ENCODE measurements at places on chromosomes 3 and 15.
A peak's percentile ranks its signal among the peaks of the same experiment; 100 is the strongest.

GRCh38 chr3:5056111-5056391 lies 66.0 kb upstream of the ARL8B start:
- no peak for DNase-seq

DNA sequence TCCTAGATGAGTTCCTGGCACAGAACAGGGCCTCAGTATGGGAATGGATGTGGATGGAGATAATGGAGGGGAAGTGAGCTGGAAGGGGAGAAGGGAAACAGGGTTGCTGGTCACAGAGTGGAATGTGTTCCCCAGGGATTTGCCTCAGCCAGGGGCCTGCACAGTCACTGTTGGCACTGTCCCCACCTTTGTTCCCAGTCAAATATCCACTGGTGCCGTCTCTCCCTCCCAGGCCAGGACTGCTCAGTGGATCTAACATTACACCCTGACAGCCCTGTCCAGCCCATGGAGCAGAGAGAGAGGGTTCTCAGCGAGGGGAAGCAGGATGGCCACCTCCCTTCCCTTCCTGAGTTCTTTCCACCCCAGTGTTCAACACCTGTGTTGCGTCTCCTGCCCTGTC lies 1.5 kb upstream of the PPP1R2 start:
- DNase-seq: no peak

GRCh38 chr3:22012471-22012870 lies 261.5 kb upstream of the ZNF385D start:
- peak; percentile 62 for DNase-seq

DNA sequence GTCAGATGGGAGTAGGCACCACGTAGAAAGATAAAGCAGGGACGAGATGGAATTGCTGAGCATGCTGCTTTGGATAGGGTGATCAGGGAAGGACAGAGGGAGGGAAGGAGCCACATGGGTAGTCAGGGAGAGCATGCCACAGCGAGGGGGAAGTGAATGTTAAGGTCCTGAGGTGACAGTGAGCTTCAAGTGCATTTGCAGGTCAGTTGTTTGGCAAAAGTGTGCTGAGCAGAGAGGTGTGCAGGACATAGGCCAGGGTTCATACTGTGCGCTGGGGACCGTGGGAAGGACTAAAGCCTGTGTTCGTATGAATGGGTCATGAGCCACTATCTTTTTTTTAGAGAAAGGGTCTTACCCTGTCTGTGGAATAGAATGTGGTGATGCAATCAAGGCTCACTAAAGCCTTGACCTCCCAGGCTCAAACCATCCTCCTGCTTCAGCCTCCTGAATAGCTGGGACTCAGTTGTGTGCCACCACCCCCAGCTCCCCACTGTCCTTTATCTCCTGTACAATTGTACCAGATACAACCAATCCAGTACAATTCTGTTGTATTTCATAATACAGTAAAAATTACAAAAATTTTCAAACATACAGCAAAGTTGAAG lies 107.5 kb downstream of the DNAJB8 start:
- DNase-seq: no peak

DNA sequence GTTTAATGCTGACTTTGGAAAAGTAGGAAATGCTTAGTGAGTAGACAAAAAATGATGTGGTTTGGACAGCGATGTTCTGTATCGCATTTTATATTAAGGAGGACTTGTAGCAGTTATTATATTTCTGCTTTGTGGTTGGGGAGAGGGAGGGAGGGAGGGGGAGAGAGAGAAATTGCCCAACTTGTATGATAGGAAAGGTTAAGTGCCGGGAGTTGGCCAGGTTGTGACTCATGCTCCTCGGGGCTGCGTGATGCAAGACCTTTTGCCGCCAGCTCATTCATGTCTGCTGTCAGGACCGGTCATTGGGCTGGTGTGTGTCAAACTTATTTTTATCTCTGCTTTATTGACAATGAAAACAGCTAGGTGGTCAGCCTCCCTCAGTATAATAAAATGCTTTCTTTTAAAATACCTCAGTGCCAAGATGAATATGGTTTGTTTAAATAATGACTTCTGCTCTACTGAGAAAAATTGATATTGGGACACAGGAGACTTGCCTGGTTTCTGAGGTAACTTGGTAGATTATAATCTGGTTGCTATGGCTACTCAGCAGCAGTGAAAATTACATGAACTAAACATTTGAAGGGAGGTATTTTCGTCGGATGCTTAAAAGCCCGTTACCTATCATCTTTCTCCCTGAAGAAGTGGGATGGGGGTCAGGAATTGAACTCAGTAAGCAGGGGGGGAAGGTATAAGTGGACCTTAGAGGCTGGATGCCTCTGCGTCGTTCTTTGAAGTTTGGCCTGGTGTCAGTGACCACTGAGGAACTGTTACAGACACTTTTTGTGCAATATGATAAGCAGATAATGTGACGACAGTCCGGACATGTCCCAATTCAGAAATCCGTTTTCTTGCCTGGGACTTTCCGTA lies 90.7 kb downstream of the FNDC3B start:
- DNase-seq: peak; percentile 98

GRCh38 chr3:66406163-66406562 lies 94.7 kb downstream of the LRIG1 start:
- DNase-seq: no peak

DNA sequence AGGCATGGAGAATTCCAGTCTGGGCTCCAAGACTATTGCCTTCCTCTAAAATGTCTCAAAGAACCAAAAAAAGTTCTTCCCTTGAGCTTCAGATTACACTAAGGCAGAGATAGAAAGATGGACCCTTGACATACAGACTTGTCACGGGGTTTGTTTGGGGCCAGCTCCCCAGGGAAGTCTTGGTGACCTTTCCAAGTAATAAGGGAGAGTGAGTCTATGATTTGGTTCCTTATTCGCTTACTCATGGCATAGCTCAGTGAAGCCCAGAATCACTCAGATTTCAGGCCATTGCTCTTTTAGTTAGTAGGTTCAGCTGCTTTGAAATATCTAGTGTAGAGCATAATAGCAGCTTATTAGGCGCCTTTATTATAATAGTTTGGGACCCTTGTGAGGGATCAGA lies 90.3 kb downstream of the PLCL2 start:
- DNase-seq: peak; percentile 14
